Astrocyte (in vitro differentiated cells and primary cell): ENCODE measurements at places on chromosomes 4 and X.

DNA sequence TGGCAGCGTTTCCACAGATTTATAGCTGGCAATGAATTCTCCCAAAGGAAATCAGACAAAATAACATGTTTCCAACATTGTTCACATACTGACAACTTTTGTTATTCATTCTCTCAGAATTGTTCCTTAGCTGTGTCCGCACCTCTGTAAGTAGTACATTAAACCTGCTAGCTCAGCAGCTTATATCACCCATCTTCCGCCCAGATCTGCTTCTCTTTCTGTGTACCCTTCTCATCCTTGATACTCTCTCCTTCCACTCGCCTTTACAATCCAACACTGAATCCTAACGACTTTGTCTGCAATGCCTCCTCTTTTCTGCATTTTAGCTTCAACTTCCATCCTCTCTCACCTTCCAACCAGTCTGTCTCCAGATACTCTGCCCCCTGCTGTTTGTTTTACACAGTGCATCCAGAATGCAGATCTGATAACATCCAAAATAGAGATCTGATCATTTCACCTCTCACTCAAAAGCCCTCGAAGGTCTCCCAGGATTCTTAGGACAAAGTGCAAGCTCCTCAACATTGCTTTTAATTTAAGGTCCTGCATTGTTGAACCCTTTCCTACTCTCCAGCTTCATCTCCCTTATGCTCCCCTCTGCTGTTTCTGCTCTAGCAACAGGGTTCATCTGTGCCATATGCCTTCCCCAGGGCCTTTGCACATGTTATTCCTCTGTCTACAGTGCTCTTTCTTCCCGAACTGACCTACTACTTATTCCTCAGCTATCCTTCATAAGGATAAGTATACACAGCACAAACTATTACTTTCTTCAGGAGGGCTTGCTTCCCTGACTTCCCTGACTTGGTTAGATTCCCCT, 67.3 kb upstream of the VBP1 start:
- DNase-seq, result no peak

DNA sequence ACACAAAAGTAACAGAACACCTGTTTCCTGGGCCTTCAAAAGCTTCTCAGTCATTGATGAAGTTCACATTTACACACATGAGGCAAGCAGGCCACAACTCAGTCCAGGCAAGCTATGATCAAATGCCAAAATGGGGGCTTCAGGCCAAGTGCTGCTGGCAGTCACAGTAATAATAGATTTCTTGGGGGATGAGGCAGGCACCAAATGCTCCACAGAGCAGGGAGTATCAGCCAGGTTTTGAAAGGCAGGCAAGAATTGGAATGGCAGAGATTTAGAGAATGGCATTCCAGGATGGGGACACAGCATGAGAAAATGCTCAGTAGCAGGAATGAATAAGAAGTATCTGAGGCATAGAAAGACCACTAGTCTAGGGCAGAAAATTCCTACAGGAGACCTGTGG, 52.8 kb downstream of the GRIA3 start:
- DNase-seq, result no peak

- peak; percentile 10 for DNase-seq
These were observed 917.0 kb upstream of the LCORL start for GRCh38 chr4:18938343-18939099.

DNA sequence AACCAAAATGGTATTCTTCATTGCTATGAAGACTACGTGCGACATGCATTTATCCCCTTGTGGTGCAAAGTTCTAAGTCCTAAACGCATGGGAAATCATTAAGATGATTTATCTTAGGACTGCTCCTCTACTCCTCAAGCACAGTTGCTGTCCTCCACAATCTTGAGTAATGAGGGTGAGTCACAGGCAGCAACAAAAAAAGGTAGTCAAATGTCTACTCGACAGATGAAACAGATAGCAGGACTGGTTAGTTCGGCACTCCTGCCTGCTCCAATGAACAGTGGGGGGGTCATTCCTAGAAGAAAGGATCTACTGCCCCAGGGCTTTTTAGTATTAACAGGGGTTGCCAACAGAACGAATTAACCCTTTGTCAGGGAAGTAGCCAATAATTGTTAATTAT, 233.7 kb upstream of the FGF13 start:
- DNase-seq, result peak; percentile 69

DNA sequence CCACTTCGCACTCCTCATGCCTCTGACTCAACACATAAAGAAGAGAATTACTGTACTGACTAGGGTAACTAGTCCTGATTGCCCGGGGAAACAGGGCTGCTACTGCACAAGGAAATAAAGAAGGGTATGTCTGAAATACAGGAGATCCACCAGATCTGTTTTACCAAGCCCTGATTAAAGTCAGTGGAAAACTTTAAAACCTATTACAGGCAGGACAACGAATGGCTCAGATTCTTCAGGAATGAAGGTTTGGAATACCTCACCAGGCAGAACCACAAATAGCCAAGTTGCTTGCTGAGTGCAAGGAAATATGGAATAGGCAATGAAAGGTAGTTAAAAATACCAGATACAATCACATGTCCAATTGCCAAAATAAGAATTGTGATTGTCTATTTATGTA, 17.3 kb downstream of the LAMTOR3 start:
- DNase-seq, result peak; percentile 5

DNA sequence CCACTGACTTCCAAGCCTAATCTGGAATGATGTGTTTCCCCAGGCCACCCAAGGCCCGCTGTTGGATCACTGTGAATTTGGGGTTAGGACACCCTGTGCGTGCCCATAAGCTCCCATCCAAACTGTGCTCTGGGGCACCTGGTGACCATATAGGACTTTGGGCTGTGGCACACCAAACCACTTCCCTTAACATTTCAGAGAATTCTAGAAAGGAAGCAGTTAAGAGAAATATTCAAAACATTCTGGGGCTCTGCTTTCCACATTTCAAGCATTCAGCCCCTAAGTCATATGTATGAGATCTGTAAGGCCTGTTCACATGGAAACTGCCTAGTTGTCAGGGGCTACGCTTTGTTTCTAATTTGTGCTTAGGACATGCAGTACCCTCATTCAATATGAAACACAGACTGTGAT, 14.4 kb downstream of the VGLL1 start:
- DNase-seq, result no peak

GRCh38 chr4:96519291-96519690, 679.4 kb downstream of the PDHA2 start:
- peak; percentile 4 for DNase-seq

DNA sequence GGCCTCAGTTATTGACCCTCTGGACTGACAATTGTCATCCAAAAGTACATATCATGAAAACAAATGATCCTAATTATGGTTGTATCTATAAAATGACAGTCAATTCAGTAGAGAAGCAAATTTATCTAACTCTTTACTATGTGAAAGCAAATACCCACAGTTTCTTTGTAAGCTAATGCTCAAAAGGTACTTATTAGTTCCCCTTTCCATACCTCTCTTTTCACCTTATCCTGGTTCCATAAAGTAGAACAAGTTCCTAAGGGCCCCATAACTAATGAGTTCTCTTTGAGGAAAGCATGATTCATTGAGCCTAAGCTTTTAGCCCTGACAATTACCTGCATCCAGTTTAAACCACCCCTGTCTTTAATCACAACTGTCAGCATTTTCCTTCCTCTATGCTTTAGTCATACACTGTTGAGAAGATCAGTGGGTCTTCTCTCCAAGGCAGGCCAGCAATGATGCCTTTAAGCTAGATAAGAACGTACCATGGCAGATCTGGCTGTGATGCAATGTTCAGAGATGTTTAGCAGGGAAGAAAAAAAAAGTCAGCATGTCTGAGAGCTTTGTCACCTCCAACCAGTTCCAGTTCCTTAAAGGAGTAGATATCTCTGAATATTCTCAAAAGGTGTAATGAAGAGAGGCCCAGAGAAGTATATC, 179.7 kb upstream of the RASGEF1B start:
- DNase-seq, result peak; percentile 34

DNA sequence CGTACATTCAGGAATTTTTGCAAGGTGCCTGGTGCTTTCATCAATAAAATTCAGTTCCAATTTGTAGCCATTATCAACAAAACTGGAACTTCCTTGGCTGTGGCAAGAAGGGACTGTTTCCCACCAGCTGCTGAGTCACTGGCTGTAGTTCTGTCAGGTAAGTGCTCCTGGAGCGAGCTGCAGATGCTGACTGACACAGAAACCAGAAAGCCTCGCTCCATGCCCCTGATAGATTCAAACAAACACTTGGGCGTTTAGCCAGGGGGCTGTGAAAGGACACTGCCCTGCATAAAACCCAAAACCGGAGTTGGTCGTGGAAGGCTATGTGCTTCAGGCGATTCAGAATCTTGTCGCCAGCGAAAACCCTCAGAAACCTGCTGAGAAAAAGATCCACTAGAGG, 188.4 kb upstream of the FAM9B start:
- no peak for DNase-seq
